ENCODE measurements at places on chromosomes 11 and 22.
A peak's percentile ranks its signal among the peaks of the same experiment; 100 is the strongest.

DNA sequence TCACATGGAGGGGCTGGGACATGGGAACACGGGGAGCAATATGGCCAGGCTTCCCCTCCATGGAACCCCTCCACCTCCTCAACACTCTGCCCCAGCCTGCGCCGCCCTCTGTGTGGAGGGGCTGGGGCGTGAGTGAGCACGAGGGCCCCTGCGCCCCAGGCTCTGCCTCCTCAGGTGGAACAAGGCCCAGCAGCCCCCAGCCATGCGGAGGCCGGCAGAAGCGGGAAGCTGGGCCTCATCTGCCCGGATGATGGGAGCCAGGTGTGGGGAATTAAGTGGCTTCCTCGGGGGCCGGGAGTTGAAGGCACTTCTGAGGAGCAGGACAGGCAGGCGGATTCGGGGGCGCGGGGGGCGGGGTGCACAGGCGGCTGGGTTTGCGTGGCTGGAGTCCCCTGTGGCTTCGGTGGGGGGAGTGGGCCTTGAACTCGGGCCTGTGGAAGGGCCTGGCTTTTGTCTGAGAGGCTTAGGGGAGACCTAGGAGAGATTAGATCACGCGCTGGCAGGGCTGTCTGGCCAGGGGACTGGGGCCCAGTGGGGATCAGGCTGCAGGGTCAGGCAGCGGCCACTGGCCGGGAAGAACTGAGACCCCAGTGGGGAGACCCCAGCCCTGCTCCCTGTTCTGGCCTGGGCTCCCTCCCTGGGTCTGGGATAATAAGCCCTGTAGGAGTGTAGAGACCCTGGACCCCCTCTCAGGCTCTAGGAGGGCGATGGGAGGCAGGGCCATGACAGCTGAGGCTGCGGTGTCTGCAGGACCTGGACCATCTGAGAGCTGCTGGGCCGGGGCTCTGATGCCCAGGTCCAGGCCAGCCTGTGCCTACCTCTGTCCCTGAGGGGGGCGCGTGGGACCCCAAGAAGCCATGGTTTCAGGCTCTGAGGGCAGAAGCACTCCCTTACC, 13.3 kb downstream of the PRR33 start:
- DNase-seq: no peak

DNA sequence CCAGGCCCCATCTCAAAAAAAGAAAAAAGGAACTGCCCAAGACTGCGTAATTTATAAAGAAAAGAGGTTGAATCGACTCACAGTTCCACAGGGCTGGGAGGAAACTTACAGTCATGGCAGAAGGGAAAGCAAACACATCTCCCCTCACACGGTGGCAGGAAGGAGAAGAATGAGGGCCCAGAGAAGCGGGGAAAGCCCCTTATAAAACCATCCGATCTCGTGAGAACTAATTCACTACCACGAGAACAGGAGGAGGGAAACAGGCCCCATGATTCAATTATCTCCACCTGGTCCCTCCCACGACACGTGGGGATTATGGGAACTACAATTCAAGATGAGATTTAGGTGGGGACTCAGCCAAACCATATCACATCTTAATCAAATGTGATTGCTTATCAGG, 82.2 kb downstream of the BUD13 start:
- no peak for DNase-seq

DNA sequence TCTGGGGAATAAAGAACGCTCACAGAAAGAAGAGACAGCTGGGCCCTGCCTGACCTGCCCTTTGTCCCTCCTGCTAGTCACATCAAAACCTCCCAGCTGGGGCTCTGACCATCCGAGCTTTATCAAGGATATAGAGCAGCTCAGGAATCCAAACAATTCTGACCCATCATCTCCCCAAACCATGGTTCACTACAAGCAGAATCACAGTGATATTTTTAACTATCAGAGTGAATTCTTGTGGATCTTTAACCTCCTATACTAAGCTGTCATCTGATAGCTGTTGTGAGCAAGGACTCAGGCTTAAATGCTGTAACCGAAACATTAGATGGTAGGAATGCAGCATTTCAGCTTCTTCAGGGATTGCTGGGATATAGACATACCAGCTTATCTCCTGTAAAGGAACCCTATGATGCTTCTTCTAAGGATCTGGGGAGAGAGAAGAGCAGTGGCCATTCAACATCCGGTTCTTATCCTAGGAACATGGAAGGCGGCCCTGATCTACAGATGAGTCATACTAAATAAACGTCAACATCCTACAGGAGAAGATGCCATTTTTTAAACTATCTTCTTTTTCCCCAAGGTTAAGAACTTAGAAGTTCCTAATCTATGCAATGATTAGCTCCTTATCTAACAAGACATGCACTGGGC, 84.7 kb upstream of the AKIP1 start:
- DNase-seq: peak; percentile 83

DNA sequence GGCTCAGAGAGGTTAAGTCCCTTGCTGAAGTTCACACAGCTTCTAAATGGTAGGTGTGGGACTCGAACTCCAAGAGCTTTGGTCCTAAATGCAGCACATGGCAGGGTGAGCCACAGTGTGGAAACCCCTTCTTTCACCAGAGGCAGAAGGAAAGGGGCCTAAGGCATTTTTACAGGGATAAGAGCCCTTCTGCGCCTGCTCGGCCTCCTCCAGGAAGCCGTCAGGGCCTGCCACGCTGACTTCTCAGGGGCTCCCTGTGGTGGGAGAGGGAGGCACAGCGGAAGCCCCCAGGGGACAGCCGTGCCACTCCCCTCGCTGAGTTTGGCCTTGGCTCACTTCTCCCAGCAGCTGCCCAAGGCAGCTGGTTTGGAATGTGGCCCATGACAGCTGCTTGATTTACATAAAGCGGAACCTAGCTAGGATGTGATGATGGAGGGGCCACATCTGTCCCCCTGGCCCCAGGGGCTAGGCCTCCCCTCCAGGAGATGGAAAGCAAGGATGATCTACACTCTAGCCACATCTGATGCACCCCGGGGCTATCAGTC, 35.4 kb downstream of the CD82 start:
- DNase-seq: no peak
